ENCODE measurements at places on chromosomes 2 and 18.

DNA sequence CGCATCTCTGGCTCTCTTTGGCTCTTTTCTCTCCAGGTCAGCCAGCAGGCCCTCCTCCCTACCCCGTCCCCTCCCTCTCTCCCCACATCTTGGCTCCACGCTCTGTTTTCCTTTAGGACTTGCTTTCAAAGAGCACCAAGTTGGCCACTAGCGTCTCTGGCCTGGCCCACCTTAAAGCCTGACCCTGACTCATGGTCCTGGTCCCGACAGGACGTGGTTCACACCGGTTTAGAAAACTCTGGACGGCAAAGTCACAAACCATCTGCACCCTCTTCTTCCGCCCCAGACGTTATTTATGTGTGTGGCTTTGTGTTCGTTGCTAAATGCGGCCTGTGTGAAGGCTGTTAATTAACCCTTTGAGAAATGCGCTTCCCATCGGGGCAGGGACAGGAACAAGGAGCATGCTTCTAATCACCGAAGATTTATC lies 169.0 kb upstream of the HAAO start:
- DNase-seq, result no peak

DNA sequence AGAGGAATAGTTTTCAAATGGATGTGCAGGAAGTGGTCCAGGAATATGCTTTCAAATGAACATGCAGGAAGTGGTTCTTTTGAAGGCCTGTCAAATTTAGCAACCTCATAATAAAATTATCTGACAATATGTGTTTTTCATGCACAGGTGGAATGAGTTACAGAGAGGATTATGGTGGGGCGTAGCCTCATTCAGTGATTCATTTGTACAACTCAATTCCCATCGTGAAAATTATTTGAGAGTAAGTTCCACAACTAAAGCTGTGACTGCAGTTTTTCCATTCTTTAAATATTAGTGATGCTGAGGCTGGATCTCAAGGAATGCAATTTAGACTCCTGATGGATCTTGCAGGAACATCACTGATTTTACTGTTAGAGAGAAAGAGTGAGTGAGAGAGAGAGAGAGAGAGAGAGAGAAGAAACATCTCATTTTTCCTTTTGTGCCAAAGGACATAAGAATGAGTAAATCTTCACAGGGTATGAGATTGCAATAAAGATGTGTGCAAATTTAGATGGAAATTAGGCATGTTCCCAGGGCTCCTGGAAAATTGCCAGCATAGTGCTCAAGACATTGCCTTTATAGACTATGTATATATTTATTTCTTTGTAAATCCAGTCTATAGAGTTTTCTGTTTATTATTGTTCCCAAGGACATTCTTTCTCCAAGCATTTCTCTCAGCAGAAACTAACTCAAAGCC lies 394.9 kb upstream of the ZEB2 start:
- DNase-seq, result no peak

GRCh38 chr18:62583376-62583775 lies 60.6 kb downstream of the ZCCHC2 start:
- DNase-seq, result no peak

GRCh38 chr2:236752096-236752495 lies 182.5 kb downstream of the ACKR3 start:
- no peak for DNase-seq

All from activated naive CD4-positive, alpha-beta T cell (primary cell).